ENCODE measurements at places on chromosomes 5 and 9. TPM values are rescaled to one million over a fixed set of nuclear protein-coding genes. Genes with fewer than 3 reads are reported as not detected.

DNA sequence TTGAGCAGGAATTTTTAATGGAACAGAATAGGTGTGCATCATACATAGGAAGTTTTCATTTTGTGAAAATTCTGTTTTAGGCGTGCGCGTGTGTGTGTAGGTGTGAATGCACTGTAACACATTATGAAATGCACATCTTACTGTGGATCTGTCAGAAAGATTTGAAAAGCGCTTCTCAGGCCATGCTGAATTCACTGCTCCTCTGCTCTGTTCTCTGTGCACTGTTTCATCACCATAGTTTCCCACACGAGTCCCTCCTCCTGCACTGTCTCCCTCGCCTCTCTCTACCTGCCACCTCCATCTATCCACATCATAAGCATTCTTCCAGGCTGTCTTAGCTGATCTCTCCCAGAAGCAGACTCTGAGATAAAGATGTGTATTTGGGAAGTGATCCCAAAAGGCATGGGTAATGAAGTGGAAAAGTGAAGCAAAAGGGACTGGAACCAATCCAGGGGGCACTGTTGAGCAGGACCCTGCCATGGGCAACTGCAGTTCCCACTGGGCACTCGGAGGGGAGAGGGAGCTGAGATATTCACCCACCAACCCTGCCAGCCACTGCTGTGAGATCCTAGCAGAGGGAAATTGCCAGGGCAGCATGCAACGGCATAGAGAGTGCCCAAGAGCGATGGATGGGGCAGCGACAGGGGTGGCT, 65.9 kb downstream of the GABBR2 start:
- H3K27ac ChIP-seq: no peak overlapping the region
- no peaks in the 10 kb centered on the region for H3K27me3 ChIP-seq
- no peak for DNase-seq
- H3K36me3 ChIP-seq: no peaks in the 10 kb centered on the region
- H3K4me1 ChIP-seq: no peaks in the 10 kb centered on the region

DNA sequence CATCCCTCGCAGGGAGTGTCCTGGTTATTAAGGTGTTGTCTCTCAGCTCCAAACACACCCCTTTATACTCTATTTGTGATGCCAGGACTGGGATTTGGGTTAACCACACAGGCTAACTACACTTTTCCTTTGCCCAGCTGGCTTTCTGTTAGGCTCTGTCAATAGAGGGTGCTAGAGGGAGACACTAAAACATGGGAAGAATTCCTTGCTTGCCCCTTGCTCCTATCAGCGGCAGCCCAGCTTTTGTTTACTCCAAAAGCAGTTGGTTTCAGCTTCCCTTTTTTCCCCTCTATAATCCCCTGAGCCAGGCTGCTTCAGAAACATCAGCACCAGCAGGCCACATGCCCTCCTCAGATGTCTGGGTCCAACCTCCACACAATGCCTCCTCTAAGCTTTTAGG, 297.1 kb downstream of the KCTD16 start:
- H3K36me3 ChIP-seq: no peaks in the 10 kb centered on the region
- H3K27me3 ChIP-seq: no peaks in the 10 kb centered on the region
- DNase-seq: no peak
- H3K4me1 ChIP-seq: no peaks in the 10 kb centered on the region

DNA sequence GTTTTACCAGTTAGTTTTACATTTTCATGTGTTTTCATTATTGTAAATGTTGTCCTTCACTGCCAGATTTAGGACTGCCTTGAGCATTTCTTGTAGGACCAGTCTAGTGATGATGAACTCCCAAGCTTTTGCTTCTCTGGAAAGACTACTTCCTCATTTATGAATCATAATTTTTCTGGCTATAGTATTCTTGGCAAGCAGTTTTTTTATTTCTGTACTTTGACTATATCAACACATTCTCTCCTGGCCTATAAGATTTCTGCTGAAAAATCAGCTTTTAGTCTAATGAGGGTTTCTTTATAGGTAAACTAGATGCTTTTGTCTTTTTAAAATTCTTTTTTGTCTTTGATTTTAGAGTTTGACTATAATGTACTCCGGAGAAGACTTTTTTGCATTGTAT, 256.8 kb upstream of the GRAMD2B start:
- H3K27ac ChIP-seq: no peak overlapping the region
- no peak overlapping the region for H3K4me3 ChIP-seq
- H3K36me3 ChIP-seq: no peaks in the 10 kb centered on the region

GRCh38 chr5:90967443-90967842, 408.8 kb downstream of the ADGRV1 start:
- H3K27me3 ChIP-seq: no peaks in the 10 kb centered on the region
- no peak for DNase-seq
- no peak overlapping the region for H3K27ac ChIP-seq
- no peak overlapping the region for H3K4me3 ChIP-seq
- no peaks in the 10 kb centered on the region for H3K36me3 ChIP-seq
- H3K4me1 ChIP-seq: no peaks in the 10 kb centered on the region

DNA sequence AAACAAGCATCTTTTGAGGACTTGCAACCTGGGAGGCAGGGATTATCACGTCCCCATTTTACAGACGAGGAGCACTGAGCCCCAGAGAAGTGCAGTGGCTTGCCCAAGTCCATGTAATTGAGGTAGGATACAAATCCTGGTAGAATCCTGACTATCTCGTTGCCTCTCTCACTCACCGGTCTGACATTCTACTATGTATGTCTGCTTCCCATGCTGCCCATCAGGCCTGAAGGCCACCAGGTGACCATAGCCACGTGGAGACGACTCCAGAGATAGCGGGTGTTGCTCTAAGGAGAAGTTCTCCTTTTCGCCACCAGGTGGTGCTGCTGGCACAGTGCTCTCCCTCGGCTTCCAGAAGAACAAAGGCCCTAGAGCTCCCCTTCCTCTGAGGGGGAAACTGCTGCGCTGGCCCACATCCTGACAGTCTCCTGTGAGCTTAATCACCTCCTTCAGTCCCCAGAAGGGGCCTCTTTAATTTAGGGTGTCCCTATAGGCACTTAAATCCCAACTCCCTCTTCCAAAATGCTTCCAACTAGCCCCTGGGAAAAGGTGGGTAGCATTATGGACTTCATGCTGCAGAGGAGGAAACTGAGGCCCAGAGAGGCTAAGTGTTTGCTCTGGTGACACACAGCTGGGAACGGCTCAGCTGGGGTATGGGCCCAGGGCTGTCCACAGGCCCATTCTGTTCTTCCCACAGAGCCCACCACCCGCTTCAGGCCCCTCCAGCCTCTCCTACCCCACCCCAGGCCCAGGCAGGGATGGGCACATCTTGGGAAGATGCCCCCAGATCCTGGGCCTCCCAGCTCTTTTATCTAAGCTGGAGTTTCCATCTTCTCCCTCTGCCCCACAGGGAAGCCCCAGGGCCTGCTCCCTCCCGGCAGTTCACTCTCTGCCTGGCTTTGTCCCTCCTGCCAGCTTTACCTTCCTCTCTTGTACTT, 6.4 kb downstream of the SLC34A1 start:
- DNase-seq: peak; percentile 82
- peaks cover 39% of the 10 kb centered on the region for H3K4me1 ChIP-seq
- H3K27me3 ChIP-seq: no peaks in the 10 kb centered on the region
- H3K4me3 ChIP-seq: no peak overlapping the region
- no peaks in the 10 kb centered on the region for H3K36me3 ChIP-seq

GRCh38 chr9:113708821-113709713, 167.0 kb upstream of the ZNF618 start:
- no peaks in the 10 kb centered on the region for H3K36me3 ChIP-seq
- H3K27ac ChIP-seq: no peak overlapping the region
- DNase-seq: no peak
- H3K27me3 ChIP-seq: no peaks in the 10 kb centered on the region
- no peak overlapping the region for H3K4me3 ChIP-seq

DNA sequence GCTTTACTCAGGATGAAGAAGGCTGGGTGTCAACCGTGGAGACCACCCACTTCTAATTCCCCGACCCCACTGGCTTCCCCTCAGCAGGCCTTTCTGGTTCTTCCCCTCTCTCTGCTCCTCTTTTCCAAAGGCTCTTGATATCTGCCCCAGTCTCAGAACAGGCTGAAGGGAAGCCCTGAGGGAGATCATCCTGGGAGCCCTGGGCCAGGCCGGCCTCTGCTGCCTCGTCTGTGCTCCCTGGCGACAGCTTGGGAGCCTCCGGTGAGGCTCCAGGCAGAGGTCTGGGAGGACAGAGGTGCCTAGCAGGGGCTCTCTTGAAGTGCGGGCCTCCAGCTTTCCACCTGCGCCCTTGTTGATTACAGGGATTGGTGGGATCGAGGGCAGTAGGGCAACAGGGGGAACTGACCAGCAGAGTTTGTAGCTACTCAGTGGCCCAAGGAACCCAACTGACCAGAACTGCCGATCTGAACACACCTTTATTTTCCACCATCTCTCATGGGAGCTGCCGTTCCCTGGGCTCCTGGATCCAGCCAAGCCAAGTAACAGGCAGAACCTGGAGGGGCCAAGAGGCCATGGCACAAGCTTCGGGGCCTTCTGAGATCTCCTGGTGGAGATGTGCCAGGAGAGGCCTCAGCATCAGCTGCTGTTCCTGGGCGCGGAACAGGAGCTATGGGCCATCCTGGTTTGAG, 198.5 kb downstream of the CACNA1B start:
- no peak for DNase-seq
- H3K36me3 ChIP-seq: no peaks in the 10 kb centered on the region
- no peaks in the 10 kb centered on the region for H3K4me1 ChIP-seq
- no peak overlapping the region for H3K27ac ChIP-seq

DNA sequence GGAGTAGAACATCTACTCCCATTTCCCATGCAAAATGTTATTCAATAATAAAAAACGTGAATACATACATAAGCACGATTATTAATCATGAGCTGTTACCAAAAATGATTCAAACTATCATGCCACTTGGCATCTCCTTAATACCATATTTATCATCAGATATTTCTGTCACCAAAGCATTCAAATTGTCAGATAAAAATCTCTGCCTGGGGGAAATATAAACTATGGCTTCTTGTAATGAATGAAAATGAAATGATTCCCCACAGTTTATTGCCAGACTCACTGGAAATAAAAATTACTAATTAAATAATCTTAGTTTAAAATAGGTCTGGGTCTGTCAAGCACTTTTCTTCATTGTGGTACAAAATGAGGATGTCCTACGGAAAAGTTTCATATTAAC, 265.4 kb downstream of the EDIL3 start:
- H3K36me3 ChIP-seq: no peaks in the 10 kb centered on the region
- H3K27ac ChIP-seq: no peak overlapping the region
- H3K4me1 ChIP-seq: no peaks in the 10 kb centered on the region
- H3K4me3 ChIP-seq: no peak overlapping the region
- no peaks in the 10 kb centered on the region for H3K27me3 ChIP-seq

- H3K4me3 ChIP-seq: no peak overlapping the region
- H3K27ac ChIP-seq: no peak overlapping the region
- peaks cover 22% of the 10 kb centered on the region for H3K36me3 ChIP-seq
- DNase-seq: no peak
Measured at GRCh38 chr9:89366711-89367110, 48.4 kb downstream of the SECISBP2 start.

- H3K27ac ChIP-seq: no peak overlapping the region
- no peak overlapping the region for H3K4me3 ChIP-seq
- no peaks in the 10 kb centered on the region for H3K36me3 ChIP-seq
- DNase-seq: no peak
- no peaks in the 10 kb centered on the region for H3K4me1 ChIP-seq
- H3K27me3 ChIP-seq: no peaks in the 10 kb centered on the region
Measured at GRCh38 chr5:36125868-36126267, 25.8 kb downstream of the LMBRD2 start.

- no peaks in the 10 kb centered on the region for H3K27me3 ChIP-seq
- no peaks in the 10 kb centered on the region for H3K4me1 ChIP-seq
- no peak overlapping the region for H3K4me3 ChIP-seq
- no peak overlapping the region for H3K27ac ChIP-seq
Measured at GRCh38 chr5:39716532-39717028, 291.8 kb upstream of the DAB2 start.

DNA sequence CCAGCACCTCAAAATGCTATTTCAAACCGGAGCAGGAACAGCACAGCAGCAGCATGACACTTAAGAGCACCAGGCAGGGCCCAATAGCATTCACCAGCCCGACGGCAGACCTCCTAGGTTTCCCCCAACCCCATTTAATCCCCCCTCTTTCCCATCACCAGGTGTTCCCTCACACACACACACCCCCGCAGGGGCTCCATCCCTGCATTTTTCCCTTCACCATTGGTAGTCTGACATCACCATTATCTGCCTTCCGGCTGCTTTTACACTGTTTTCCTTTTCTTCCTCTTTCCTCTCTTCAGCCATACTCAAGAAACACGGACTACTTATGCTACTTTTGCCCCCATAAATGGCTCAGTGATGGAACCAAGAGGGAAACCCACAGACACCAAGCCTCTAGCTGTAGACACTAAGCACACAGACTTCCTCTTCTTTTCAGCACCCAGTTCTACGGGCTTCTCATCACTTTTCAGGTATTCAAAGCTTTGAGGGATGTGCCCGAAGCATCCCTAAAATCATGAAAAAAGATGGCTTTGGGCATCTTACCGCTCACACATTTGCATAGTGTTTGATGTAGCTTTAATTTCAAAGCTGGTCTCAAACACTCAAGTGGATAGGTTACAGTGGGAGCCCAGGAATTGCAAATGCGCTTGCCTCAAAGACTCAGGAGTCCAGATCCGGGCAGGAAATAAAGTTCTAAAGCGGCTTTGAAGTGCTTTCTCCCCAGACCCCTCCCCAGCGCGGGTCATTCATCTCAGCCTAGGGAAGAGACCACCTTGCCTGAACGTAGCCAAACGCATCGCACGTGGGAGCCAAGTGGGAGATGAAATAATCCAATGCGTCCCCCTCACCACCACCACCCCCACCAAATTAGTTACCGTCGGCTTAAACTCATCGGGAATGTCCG, 141.5 kb downstream of the TSSK1B start:
- peaks cover 17% of the 10 kb centered on the region for H3K4me1 ChIP-seq
- peaks cover 22% of the 10 kb centered on the region for H3K27me3 ChIP-seq
- DNase-seq: no peak
- no peak overlapping the region for H3K27ac ChIP-seq
- peak overlapping the region; percentile 79 for H3K4me3 ChIP-seq

DNA sequence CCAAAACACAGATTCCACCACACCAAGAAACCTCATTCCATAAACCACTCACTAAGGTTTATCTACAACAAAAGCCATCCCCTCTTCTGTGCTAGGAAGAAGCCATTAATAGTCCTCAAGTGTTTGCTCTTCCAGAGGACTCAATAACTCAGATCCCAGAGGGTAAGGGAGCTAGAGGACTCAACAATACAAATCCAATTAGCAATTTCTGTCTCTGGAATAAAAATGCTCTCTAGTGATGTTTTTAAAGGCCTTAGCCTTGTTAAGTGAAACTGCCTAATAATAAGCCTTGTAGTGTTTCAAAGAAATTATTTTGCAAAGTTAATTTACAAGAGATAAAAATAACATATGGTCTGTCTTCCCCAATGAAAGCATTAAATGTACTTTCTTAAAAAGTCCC, 942.4 kb downstream of the CDH12 start:
- no peaks in the 10 kb centered on the region for H3K36me3 ChIP-seq
- DNase-seq: no peak
- no peak overlapping the region for H3K27ac ChIP-seq

Gene SLC22A4
- 2.9 TPM for total RNA-seq

Gene ANXA2R
- 6.8 TPM for total RNA-seq

Gene XRCC4
- 10.0 TPM for total RNA-seq

Gene SH3GL2
- total RNA-seq: not detected

Gene TXNDC8
- not detected for total RNA-seq

Gene C5orf63
- total RNA-seq: 10.0 TPM

Gene SPINK6
- total RNA-seq: not detected

Gene GLDC
- total RNA-seq: 3.8 TPM

Gene ANKRD18A
- total RNA-seq: 2.1 TPM

Gene LCN9
- not detected for total RNA-seq

Gene CER1
- not detected for total RNA-seq
